Stimulated activated memory B cell treated with anti-CD40 and anti-IgM and Interleukin-4, amounts not matched to agents 10 μg/mL and 1 μg/mL and 100 μg/mL, for 72 hours (primary cell): ENCODE measurements at places on chromosomes 4 and X.

DNA sequence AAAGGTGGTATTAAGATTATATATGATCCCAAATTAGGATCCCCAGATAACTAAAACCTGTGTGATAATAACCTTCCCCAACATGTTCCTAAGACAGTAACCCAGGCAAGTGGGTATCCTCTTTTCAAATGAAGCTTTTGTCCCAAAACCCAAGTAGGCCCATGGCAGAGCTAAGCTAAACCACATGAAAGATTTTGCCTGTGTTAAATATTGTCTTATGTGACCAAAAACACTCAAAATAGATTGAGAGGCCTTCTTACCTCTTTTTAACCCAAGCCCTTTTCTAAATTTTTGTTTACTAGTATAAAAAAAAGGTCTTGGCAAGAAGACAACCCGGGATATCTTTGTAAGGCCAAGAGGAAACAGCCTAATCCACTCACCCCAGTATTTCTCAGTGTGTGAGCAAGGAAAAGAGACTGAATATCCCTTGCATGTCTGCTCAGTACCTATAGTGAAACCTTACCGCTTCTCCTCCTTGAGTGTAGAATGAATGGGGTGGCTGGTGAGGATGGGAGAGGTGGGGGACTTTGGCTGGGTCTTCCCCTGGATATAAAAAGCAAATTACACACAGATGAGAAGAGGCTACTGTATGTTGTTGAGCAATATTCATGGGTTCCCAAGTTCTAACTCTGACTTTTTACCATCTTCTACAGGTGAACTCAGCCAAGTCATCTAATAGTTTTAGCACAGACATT lies 188.8 kb upstream of the BMP3 start:
- no peak for ATAC-seq

DNA sequence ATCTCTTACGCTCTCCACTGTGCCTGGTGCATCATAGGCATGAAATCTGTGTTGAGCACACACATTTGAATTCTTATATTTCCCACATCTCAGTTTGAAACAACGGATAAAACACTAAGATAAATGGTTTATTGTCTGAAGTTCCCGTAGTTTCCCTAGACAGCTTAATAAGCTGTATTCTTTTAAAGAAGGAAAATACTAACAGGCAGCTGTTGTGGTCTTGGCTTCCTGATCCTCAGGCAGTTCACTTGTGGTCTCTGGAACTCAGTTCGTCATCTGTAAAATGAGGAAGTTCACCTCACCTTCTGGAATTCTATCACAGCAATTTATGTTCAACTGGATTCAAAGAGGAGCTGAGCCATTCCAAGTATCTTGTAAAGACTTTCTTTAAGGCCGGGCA lies 1805.6 kb upstream of the TENM3 start:
- ATAC-seq, result no peak

DNA sequence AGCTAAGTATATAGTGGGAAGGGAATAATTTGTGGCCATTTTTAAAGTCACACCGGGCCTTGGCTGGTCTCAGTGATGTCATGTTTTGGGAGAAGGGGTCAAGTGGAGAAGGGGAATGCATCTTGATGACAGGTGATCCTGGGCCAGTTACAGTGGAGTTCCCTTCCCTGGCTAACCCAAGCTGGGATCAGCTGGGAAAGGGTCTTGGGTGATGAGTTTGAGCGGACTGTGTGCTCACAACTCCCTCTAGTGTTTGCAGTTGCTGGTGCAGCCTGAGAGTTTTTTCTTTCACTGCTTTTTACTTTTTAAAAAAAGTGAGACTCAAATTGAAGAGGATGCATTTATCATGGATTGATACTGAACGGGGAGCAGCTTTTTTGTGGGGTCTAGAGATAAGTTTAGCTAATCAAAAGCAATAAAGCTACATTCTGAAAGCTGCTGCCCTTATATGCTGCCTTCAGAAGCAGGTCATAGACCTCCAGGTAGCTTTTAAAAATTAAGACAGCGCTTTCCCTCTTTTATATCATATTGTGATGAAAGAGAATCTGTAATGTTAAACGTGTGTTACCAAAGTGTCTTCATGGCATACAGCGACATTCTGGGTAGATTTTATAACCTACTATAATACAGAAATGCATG lies 164.7 kb downstream of the DCLK2 start:
- no peak for ATAC-seq

DNA sequence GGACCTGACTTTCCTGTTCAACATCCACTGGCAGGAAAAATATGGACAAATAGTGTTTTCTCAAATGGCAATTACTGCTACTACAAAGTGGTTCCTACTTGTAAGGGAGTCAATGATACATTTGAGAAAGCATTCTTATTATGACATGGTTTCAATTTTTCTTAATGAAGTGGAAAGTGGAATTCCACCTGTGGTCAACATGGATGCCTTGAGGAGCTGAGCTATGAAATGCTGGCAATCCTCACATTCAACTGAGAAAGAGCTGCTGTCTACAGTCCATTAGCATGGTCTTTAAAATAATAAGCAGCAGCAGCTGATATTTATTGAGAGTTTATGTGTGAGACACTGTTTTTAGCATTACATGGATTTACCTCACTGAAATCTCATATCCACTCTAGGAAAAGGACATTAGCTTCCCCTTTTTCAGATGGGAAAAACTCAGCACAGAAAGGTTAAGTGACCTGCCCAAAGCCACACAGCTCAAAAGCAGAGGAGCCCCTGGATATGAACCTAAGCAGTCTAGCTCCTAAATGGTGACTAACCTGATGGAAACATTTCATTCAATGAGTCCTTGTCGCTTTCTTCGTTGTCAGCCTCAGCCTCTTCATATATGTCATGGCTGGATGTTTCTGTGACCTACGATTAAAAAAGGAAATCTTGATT lies 29.2 kb downstream of the MAP7D3 start:
- no peak for ATAC-seq

GRCh38 chr4:8380511-8381415 lies 59.8 kb downstream of the ACOX3 start:
- ATAC-seq, result no peak

DNA sequence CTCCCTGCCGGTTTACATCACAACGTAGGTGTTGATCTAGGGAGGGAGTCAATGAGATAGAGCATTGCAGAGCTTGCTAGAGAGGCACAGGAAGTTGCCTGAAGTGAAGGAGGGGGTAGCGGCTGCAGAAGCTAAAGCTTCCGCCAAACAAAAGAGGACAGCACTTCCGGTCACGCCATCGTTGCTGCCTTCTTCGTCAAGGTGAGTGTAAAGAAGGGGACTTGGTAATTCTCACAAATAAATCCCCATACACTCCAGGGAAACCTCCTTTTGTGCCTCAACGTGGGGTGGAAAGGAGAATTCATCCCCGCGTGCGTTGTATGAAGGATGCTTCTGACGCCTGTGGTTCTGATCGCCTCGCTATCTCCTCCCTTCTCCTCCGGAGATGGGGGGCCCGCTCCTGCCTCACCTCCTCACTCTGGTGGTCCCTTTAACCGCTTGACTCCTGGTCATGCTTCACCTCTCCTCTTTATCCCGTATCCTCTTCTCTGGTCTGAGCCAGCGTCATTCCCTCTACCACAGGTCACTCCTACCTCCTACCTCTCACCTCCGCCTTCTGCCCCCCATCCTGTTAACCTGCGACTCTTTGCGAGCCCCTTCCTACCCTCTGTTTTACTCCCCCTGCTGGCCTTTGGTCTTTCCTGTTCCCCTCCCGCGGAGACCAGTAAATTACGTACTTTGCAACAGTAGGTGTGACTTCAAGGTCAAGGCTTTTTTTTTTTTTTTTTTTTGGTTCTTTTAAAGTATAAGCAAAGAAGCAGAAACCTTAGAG lies 59.9 kb downstream of the GSPT2 start:
- ATAC-seq, result peak; percentile 93

DNA sequence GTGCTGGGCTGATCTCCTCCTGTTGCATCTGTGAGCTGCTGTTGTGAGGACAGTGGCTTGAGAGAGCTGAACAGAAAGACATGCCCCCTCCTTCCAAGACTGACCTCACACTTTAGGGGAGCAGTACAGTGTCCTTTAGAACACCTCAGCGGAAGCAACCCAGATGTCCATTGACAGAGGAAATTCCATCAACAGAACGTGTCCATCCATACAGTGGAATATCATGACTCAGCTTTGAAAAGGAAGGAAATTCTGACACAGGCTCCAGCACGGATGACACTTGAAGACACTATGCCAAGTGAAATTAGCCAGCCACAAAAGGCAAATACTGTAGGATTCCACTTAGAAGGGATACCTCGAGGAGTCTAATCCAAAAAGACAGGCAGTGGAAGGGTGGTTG lies 103.5 kb downstream of the GPR143 start:
- no peak for ATAC-seq

GRCh38 chr4:22962295-22962694 lies 269.6 kb downstream of the GBA3 start:
- no peak for ATAC-seq

DNA sequence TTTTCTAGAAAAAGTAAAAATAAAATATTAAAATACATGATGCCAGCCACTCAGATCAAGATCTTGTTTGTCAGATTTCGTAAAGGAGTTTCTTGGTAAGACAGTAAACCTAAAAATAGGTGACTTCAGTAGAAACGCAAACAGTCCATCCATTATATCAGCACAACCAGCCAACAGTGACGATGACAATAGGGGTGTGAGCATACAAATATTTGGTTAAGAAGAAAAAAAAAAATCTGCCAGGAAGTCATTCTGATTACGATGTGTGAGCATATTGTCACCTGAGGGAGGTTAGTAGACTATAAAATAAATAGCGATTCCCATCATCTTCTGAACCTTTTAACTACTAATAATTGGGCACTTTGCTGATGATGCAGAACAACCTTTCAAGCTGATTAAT lies 37.6 kb downstream of the SLC7A11 start:
- no peak for ATAC-seq

- ATAC-seq, result no peak
Measured at GRCh38 chrX:125137521-125137920, 182.2 kb upstream of the TEX13C start.

GRCh38 chr4:182250446-182250845 lies 7.2 kb downstream of the TENM3 start:
- ATAC-seq, result no peak

GRCh38 chr4:136056748-136057147 lies 1475.5 kb downstream of the PCDH18 start:
- no peak for ATAC-seq

GRCh38 chr4:41359836-41360213 lies 103.1 kb downstream of the UCHL1 start:
- no peak for ATAC-seq

GRCh38 chr4:183195534-183195933 lies 96.5 kb downstream of the WWC2 start:
- ATAC-seq, result no peak

GRCh38 chrX:40202456-40202855 lies 104.7 kb upstream of the BCOR start:
- ATAC-seq, result no peak

- no peak for ATAC-seq
Measured at GRCh38 chr4:55008166-55009056, 117.0 kb downstream of the KDR start.

DNA sequence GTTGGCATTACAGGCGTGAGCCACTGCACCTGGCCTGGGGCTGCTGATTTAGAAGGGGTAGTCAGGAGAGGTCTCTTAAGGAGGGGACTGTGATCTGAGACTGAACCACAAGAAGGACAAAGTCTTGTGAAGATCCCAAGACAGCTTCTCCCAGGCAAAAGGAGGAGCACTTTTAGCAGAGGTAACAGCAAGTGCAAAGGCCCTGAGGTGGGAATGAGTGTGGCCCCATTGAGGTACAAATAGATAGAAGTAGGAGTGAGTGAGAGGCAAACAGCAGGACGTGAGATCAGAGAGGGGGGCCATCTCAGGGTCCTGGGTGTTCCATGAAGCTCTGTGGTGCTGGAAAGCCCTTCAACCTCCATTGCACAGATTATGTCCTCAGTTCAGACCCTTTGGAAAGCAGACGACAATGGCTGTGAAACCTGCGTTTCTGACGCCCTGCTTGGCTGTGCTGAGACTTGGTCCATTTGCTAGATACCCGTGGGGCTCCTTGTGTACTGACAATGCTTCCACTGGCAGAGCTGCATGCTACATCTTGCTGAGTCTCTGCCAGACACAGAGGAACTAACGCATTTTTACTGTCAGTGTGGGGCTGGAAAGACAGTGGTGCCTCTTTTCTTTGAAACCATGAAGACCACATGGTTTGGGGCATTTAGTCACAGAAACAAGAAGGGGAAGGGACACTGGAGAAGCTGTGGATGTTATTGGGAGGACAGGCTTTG lies 1.3 kb upstream of the CCKAR start:
- ATAC-seq, result no peak

DNA sequence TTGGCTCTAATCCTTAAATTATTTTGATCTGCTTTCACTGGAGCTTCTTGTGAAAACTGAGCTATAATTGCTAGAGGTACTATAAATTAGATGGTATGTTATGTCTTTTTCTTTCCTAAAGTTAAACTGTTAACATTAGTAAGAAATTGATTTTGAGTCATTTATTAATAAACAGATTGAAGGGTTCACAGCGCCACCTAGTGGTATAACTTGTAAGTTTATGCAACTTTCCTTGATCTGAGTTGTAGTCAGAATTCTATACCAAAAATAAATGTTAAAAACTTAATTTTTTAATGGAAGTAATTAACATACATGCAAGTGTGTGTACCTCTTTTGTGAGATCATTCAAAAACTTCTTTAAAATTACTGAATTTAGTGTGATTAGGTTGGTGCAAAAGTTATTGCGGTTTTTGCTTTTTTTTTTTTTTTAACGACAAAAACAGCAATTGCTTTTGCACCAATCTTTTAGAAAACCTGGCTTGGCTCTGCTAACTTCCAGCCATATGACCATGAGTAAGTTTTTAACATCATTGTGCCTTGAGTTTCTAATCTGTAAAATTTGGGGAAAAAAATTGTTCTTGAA lies 151.5 kb downstream of the CENPC start:
- no peak for ATAC-seq

DNA sequence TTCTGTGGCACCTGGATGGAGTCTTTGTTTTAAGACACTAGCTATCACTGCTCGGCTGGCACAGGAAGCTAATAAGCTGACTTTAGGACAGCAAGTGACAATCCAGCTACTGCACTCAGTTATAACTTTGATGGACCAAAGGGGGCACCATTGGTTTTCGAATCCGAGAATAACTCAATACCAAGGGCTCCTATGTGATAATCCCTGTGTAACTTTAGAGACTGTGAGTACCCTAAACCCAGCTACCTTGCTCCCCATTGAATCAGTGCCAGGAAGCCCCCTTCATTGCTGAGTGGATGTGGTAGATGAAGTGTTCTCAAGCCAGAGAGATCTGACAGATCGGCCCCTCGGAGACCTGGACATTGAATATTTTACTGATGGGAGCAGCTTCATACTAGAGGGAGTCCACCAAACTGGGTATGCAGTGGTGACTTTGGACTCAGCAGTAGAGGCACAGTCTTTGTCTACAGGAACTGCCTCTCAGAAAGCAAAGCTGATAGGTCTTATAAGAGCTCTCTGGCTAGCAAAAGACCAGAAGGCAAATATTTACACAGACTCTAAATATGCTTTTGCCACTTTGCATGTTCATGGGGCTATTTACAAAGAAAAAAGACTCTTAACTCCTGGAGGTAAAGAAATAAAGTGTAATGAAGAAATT lies 35.5 kb upstream of the UGT2B7 start:
- ATAC-seq, result no peak

- no peak for ATAC-seq
Measured at GRCh38 chr4:175376287-175376977, 435.6 kb downstream of the GPM6A start.
